ENCODE measurements at places on chromosomes 2 and 18. TPM values are rescaled to one million over a fixed set of nuclear protein-coding genes. Genes with fewer than 3 reads are reported as not detected.

DNA sequence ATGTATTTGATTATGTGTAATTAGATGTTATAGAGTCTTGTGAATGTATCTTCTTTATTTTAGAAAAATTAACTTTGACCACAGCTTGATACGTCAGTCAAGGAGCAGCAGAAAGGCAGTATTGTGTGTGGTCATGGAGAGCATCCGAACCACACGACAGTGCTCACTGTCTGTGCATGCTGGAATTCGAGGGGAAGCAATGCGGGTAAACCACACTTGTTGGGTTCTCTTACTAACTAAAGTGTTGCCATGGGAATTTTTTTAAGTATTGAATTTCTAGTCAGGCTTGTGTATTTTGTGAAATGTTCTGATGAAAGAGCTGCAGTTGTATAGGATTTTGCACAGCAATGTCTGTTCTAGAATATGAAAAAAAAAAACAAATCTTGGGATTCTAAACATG, 4.8 kb downstream of the PJVK start:
- no peak for ATAC-seq

GRCh38 chr2:7411691-7412090, 494.5 kb downstream of the RNF144A start:
- ATAC-seq = no peak

DNA sequence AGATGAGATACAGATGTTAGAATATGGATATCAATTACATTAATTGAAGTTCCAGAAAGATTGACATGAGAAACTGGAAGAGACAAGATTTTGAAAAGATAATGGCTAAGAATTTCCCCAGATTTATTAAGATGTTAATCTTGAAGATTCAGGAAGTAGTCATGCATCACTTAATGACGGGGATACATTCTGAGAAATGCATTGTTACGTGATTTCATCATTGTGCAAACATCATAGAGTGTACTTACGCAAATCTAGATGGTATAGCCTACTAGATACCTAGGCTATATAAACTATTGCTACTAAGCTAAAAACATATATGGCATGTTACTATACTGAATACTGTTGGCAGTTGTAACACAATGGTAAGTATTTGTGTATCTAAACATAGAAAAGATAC, 6.8 kb upstream of the CHMP3 start:
- ATAC-seq = no peak

DNA sequence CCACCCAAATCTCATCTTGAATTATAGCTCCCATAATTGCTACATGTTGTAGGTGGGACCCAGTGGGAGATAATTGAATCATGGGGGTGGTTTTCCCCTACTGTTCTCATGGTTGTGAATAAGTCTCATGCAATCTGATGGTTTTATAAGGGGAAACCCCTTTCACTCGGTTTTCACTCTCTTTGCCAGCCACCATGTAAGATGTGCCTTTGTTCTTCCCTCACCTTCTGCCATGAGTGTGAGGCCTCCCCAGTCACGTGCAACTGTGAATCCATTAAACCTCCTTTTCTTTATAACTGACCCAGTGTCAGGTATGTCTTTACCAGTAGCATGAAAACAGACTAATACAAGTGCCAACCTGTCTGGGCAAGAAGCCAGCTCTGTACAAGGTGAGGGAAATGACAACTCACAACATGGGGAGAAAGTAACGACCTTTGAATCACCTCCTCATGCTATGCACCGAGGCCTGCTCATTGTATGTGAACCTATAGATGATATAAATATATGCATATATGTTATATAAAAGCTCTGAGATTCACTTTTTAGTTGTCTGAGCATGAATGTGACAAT, 162.2 kb downstream of the ALPK2 start:
- ATAC-seq = no peak

DNA sequence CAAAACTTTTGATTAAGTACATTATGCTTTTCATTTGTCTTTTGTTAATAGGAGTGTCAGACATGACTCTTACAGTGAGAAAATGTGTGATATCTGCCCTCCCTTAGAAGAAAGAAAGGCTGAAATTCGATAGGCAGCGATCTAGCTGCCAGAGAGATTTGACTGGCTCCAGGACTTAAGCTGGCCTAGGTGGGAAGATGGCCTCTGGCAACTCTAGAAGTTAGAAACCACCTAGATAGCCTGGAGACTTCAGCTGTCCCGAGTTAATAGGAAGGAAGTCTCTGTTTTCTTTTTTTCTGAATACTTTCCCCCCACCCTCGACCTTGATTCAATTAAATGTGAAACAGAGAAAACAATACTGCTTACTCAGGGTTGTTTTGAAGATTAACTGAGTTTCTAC, 1194.7 kb upstream of the CRIM1 start:
- ATAC-seq = no peak

DNA sequence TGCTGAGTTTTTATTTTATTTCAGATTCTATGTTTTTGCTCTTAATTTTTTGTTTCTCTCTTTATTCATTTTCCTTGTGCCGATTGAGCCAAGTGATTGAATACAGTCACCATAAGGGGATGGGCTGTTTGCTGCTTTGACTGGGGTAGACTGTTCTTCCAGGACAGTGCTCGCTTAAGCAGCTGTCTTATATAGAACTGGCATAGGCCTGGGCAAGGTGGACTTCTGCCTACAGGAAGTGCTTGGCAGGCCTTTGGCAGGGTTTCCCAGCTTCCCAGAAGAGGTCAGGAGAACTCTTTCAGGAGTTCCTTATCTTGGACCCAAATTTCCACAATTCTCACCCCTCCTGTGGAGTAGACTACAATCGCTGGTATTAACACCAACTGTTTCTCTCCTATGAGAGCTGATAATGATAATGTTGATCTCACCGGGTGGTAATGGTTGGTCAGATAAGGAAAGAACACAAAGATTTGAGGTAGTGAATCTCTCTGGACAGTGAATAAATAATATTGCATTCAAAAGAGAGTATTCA, 207.5 kb upstream of the ST6GAL2 start:
- ATAC-seq = no peak

DNA sequence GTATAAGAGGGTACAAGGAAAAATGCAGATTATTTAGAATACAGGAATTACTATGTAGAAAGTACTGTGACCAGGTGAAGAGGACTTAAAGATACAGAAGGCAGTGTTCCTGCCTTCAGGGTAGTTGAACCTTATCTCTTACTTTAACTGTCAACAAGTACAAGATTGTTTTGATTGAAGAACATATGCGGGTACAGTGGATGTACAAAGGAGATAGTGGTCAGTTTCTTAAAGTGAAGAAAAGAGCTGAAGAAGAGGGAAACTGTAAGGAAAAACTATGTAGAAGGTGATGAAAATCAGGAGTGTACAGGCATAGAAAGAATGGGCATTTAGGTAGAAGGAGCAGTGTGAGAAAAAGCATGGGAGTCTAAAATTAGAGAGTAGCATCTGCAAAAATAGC, 2.2 kb downstream of the RALBP1 start:
- ATAC-seq = no peak

GRCh38 chr2:178157574-178157973, 36.7 kb upstream of the OSBPL6 start:
- ATAC-seq = no peak

GRCh38 chr2:4420032-4420431, 716.7 kb downstream of the DCDC2C start:
- no peak for ATAC-seq

DNA sequence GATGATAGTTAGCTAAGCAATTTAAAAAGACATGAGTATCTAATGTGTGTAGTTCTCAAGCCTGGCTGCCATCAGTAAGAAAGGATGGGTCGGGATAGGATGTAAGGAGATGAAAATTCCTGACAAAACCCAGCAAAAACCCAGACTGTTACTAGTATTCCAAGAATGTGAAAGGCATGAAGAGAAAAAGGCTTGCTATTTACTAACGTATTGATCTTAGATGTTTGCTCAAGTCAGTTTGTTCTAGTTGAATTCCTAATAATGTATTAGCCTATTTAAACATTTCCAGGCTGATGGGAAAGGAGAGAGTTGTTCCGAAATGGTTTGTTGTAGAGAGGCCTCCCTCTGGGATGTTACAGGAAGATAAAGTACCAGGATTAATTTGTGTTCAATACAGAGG, 88.2 kb downstream of the ZNF532 start:
- no peak for ATAC-seq

GRCh38 chr2:101348883-101349282, 38.4 kb downstream of the CREG2 start:
- ATAC-seq = no peak

DNA sequence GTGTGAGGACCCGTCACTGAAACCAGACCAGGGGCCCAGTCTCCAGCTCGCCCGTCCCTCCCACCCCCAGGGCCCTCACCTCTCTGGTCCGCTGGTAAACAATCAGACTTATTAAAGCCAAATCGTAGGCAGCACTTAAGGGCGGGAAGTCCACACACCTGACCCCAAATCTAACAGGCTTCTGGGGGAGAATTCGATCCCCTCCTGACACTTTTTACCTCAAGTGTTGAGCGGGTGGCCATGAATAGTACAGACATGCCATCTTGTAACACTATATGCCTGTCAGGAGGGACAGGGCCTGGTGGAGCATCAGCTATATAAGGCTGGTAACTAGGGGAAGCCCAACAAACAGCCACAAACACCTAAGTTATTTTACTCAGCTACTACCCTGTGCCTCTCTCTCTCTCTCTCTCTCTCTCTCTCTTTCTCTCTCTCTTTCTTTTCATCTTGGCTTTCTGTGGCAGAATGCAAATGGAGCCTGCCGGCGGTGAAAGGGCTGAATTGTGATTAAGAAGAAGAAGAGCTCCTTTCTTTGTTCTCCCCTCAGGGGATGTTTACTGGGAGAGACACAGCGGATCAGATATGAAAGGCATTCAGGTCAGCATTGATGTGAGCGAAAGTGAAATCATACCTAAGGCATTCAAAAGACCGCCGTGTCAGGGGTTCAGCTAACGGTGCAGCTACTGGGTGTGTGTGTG, 9.5 kb downstream of the ZEB2 start:
- ATAC-seq = peak; percentile 58

The MPV17 gene
- total RNA-seq = 80.3 TPM

The OTOS gene
- total RNA-seq = not detected

The GATA6 gene
- total RNA-seq = 0.38 TPM

The USP34 gene
- 68.0 TPM for total RNA-seq

The FN1 gene
- 1,687 TPM for total RNA-seq

All from motor neuron (in vitro differentiated cells).